ENCODE measurements at places on chromosomes 4 and X.

DNA sequence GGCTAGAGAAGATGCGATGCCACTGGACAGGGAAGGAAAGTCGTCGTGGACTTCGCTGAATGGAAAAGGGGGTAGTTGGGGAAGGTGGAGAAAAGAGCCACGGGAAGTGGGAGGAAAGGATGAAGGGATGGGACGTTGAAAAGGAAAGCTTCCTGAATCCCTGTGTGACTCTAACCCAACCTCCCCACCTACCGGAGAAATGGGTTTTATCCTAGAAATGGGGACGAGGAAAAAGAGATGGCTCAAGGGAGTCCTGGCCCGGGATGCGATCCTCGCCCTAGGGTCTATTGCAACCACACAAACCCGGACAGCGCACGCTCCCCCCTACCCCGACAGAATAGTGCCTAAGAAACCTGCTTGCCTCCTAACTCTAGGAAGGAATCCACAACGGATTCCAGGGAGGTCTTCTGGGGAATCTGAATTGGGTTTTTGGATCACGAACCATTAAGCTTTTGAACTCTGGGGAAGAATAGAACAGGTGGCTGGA lies 738 bp upstream of the TSPAN5 start:
- DNase-seq: no peak

DNA sequence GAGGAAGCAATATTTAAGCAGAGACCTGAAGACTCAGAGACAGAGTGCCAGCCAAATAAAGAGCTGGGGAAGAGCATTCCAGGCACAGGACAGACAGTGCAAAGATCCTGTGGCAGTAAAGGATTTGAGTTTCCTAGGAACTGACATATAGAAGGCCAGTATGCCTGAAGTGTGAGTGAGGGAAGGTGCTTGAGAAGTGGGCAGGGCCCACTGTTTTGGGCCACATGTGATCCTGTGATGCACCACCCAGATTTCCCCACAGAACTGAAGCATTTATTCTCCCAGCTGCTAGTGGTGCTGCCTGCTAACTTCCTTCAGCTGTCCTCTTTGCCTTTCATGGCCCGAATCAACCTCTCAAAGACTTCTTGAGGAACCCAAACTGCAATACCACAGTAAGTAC lies 23.9 kb upstream of the ASB5 start:
- no peak for DNase-seq

GRCh38 chr4:31183256-31183655 lies 463.1 kb downstream of the PCDH7 start:
- DNase-seq: no peak

- no peak for DNase-seq
Observed at GRCh38 chrX:1525583-1526355, 11.2 kb downstream of the P2RY8 start.

GRCh38 chrX:120790118-120790517 lies 85.5 kb downstream of the CT47B1 start:
- DNase-seq: no peak

- no peak for DNase-seq
Observed at GRCh38 chrX:27519226-27519625, 56.1 kb upstream of the PPP4R3C start.

- DNase-seq: no peak
Observed at GRCh38 chrX:48696301-48696908, at the start of gene SUV39H1. SUV39H1 (plus strand) TSS chrX:48696734; CDS start chrX:48696785, 51 bp downstream.
